ENCODE measurements at places on chromosomes 3 and 15.

GRCh38 chr3:40187945-40188344 is 121.6 kb upstream of the EIF1B start:
- DNase-seq, result no peak

DNA sequence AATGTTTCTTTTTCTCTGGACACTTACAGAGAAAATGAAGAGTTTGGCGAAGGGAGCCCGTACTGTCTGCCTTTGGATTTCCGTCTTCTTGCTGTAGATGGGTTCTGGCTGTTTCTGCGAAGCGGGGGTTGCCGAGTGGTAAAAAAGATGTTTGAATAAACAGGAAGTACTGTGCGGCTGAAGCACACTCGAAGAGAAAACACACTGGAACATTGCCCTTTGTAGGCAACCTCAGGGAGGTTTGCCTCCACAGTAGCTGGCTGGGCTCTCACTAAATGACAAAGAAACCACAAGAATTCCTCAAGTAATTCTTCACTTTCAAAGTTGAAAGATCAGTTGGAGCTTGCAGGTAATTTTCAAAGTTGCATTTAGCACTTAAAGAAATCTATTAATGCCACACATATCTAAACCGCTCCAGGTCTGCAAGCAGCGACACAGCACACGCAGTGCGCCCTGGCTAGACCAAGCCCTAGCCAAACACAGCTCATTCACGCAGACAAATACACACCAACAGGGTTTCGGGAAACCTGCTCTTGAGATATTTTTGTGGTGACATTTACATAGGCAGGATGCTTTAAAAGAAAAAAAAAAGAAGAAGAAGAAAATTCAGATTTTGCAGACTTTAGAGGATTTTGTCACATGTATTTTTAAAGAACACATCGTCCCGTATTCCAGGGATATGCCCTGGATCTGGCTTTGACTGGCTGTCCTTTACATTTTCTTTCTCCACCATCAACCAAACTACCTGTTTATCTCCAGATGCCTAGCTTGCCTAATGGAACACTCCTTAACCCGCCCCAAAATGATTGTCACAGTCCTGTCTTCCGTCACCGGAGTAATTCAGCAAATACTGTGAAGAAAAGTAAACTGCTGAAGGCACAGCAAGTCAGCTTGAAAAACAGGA is 452.8 kb downstream of the FOXP1 start:
- peak; percentile 47 for DNase-seq

DNA sequence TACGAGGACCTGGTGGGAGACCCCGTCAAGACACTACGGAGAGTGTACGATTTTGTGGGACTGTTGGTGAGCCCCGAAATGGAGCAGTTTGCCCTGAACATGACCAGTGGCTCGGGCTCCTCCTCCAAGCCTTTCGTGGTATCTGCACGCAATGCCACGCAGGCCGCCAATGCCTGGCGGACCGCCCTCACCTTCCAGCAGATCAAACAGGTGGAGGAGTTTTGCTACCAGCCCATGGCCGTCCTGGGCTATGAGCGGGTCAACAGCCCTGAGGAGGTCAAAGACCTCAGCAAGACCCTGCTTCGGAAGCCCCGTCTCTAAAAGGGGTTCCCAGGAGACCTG is 2.5 kb downstream of the CHST2 start:
- no peak for DNase-seq

GRCh38 chr3:119228373-119229145 is 12.1 kb downstream of the B4GALT4 start:
- DNase-seq, result no peak

- DNase-seq, result no peak
Measured at GRCh38 chr15:89150287-89150686, 62.0 kb downstream of the ABHD2 start.

DNA sequence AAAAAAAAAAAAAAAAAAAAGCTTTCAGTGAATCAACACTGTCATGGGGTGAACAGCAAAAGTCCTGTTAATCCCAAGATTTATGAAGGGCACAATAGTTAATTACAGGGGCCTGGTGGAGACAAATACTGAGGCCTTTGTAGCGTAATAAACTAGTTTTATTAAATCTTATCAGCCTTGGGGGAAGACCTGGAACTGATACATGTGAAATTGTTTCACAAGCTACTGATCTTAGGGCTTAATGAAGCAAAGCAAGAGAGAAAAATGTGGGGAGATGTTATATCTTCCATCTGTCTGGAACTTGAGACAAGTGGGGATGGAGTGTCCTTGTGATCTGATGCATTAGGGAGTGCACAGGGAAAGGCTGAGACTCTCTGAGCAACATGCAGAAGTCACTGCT is 47.9 kb upstream of the OSBPL11 start:
- no peak for DNase-seq

- no peak for DNase-seq
Measured at GRCh38 chr3:2603692-2604289, 505.1 kb downstream of the CNTN4 start.

- DNase-seq, result no peak
Measured at GRCh38 chr3:71077070-71077469, 506.5 kb downstream of the FOXP1 start.

- DNase-seq, result no peak
Measured at GRCh38 chr3:27521179-27521871, 37.1 kb upstream of the SLC4A7 start.

DNA sequence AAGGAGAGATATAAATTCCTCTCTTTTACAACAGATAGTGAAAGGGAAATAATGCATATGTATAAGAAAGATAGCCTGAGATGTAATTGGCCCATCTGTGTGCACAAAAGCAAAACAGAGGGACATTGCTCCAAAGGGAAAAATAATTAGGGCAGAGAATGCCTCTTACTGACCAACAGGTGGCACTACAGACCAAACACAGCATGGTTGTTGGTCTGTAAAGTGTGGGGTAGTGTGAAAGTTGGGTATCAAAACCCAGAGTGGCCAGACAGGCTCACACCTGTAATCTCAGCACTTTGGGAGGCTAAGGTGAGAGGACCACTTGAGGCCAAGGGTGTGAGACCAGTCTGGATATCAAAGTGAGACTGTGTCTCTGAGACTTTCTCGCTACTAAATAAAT is 4.5 kb upstream of the TLNRD1 start:
- DNase-seq, result no peak
